Stimulated activated CD8-positive, alpha-beta memory T cell treated with anti-CD3 and anti-CD28 coated beads, Interleukin-7, amount 100 ng/mL, for 1 hour (primary cell): ENCODE measurements at places on chromosomes 7 and 10.

- DNase-seq: no peak
Observed at GRCh38 chr10:48461623-48462481, 143.0 kb downstream of the ARHGAP22 start.

GRCh38 chr10:48769706-48770435, 85.2 kb downstream of the WDFY4 start:
- DNase-seq: no peak

DNA sequence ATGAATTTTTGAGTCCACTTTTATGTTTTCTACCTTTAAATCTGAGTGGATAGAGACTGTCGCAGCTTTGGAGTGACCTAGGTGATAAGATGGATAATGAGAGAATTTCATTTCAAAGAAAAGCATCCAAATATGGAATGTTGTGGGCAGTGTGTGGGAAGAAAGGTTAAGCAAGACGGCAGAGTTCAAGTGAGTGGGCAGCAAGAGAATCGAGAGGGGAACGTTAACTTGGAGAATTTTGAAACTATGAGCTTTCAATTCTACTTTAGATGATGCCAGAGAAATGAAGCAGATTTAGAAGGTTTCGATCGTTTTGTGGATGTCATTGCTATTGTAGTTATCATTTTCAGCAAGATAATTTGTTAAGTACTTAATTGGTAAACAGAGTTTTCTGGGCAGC, 73.0 kb downstream of the XRCC2 start:
- DNase-seq: no peak

DNA sequence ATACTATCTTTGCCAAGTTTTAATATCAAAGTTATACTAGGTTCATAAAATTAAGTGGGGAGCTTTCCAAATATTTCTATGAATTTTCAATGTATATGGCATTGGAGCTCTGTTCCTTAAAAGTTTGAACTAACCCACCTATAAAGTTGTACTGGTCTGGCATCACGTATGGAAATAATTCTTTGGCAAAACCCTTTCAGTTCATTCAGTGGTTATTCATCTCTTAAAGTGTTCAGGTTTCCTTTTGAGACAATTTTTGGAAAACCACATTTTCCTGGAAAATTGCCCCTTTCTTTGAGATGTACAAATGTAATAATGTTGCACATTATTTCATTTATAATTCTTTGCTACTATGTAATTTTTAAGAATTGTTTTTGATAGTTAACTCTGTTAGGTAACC, 62.5 kb upstream of the INPP5A start:
- DNase-seq: no peak

DNA sequence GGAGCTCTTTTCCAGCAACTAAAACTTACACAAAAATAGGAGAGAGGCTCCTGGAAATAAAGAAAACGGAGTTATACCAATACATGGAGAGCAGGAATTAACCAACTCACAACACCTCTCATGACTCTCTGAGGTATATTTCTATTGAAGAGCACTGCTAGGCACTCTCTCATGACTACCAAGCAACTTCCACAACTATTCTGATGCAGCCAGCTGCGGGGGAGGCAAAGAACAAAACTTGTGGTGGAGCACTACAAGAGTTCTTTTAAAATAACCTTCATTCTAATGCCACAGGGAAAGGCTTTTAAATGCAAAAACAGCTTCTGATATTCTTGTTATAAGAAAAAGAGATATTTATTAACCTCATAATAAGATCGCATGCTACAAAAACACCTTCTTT, 140.7 kb downstream of the SLC25A13 start:
- no peak for DNase-seq

DNA sequence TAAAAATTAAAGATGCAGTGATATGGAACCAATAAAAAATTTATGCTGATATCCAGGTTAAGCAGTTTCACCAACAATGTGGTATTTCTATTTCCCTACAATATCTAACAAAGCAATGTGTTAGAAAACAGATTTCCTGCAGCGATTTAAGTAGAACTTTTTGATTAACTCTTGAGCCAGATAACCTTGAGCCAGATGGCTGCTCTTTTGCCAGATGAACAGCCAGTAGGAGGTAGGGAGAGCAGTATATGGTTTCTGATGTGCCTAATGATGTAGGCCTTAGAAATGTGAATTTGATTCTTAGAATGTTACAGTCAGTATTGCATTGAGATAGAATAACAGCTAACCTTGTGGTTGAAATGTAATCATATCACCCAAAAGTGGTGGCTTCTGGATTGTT, 31.1 kb downstream of the STAMBPL1 start:
- DNase-seq: no peak

DNA sequence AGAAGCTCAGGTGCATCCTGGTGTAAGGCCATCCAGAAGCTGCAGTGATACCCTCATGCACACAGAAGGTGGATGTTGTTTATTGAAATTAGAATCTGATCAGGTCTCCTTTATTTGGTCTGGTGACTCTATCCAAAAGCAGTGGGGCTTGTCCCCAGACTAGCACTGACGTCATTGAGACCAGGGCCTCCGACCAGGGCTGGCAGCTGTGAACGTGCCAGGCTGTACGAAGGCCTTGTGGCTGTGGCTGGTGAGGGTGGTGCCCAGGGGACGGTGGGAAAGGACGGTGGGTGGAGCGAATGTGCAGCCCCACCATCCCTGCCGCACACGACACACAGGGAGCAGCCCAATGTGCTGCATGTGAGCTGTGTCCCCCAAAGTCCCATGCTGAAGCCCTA, 160.0 kb downstream of the ADARB2 start:
- DNase-seq: no peak

DNA sequence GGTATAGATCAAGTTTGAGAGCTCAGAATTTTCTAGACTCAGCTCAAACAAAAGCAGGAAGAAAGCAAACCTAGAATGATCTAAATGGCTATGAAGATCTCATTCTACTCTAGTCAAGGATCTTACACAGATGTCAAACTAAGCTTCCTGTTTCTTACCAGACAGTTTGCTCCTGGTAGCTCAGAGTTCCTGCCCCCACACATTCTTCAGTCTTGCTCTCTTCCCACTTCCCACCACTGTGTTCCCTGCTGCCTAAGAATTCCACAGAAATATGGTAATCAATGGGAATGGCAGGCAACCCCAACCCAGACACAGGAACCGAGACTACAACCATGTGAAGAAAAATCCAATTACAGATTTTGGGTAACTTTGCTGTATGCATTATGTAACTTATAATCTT, 133.4 kb upstream of the PTN start:
- no peak for DNase-seq

GRCh38 chr7:50068026-50068425, 25.0 kb downstream of the ZPBP start:
- no peak for DNase-seq

DNA sequence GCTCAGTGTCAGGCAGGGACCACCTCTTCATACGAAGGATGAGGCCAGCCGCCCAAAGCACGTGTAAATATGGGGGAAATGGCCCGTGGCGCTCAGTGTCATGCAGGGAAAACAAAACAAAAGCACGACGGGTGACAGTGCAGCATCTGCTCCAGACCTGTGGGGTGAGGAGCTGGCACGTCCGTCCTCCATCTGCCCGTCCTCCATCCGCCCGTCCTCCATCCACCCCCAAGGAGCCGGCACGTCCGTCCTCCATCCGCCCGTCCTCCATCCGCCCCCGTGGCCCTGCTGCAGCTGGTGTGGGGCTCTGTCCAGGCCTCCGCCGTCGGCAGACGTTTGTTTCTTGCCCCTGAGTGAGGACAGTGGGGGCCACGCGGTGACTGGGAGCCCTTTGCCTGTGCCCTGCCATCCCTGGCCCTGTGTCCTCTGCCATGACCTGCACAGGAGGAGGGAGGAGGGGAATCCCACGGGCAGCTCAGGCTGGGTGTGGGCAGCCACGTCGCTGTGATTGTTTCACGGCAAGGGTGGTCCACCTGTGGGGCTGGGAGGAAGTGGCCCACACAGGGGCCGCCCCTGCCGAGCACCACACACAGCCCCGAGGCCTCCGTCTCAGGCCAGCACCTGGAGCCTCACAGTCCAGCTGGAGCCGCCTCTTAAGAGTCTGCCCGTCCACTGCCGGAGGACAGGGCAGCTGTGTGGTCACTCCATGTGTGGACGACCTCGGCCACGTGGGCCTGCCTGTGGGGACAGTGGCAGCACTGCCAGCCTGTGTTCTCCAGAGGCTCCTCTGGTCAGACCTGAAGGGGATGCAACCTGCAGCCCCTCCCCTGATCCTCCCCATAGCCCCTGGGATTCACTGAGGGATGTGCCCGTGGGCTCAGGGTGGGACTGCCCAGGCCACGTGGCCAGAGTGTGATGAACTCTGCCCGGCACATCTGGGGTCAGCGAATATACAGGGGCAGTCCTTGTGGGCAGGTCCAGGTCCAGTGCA, 38.2 kb upstream of the DPYSL4 start:
- DNase-seq: no peak

DNA sequence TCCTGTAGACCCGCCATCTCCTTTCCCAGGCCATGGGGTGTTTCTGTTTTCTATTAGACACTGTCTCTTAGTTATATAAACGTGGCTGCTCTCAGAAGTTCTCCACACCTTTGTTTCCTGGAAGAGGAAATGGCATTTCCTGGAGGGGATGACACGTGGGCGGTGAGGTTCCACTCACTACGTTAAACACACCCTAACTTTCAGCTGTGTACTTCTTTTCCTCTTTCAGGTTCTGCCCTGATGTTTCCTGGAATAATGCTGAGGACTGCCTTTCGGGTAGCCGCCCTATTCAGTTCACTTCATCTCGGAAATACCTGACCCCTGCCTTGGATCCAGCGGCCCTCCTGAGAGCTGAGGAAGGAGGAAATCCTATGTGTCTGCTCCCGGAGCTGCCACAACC, 3.4 kb upstream of the PRKCQ start:
- DNase-seq: peak; percentile 65

GRCh38 chr10:69936091-69936490, 116.6 kb upstream of the MACROH2A2 start:
- DNase-seq: no peak

DNA sequence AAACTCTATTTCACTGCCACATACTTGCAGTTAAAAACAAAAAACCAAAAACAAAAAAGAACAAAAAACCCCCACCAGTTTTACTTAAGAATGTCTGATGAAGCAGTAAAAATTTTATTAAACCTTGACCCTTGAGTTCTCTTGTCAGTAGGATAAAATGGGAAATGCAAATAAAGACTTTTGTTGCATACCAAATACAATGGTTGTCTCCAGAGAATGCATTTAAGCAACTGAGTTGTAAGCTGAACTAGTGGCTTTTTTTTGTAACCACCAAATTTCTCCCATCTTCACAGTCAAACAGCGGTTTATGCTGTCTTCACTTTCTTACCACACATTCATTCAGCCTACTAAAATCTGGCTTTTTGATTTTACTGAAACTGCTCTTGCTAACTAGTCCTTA, 3.1 kb downstream of the SYPL1 start:
- no peak for DNase-seq

GRCh38 chr7:24743471-24743870, 13.8 kb downstream of the GSDME start:
- no peak for DNase-seq

DNA sequence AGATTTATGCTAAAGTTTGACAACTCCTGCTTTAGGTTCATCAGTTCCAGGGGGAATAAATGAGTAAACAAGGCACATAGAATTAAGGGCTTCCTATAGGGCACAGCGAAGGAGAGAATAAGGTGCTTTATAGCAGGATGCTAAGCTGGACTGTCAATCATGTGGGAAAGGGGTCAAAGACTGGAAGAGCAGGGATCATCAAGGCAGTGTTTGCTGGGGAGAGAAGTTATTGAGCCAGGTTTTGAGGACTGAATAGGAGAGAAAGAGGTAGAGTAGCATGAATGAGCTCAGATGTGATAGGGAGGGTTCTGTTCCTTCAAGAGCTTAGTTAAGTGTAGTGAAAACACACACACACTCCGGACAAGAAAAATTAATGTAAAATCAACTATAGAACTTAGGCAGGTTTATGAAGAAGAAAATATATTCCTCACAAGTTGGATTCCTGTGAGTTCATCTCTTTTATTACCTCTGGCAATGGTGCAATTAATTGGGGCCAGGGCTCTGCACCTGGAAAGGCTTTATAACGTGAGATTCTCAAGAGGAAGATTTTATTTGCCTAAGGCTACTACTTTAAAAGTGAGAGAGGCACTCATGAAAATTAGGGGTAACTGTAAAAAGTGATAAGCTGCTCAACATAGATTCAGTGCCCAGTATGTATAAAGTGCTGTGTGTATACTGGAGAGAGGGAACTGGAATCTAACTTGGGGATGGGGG, 222.4 kb downstream of the AUTS2 start:
- DNase-seq: no peak
